Spinal cord (tissue), 10 donors: ENCODE measurements at places on chromosomes 1 and 21. TPM values are rescaled to one million over a fixed set of nuclear protein-coding genes. Genes with fewer than 3 reads are reported as not detected.

S100A7A gene
- total RNA-seq: not detected

PAQR6 gene
- 42.6 TPM for total RNA-seq

TMPRSS2 gene
- total RNA-seq: 0.88 TPM

SPRR2G gene
- total RNA-seq: not detected

CFAP141 gene
- 0.66 TPM for total RNA-seq
